Adipocyte (in vitro differentiated cells): ENCODE measurements at places on chromosomes 3 and 15.

- no peak for DNase-seq
These were observed 134.8 kb upstream of the TTC14 start for GRCh38 chr3:180467177-180467576.

- DNase-seq = no peak
These were observed 73.1 kb downstream of the NR2E3 start for GRCh38 chr15:71883447-71883846.

DNA sequence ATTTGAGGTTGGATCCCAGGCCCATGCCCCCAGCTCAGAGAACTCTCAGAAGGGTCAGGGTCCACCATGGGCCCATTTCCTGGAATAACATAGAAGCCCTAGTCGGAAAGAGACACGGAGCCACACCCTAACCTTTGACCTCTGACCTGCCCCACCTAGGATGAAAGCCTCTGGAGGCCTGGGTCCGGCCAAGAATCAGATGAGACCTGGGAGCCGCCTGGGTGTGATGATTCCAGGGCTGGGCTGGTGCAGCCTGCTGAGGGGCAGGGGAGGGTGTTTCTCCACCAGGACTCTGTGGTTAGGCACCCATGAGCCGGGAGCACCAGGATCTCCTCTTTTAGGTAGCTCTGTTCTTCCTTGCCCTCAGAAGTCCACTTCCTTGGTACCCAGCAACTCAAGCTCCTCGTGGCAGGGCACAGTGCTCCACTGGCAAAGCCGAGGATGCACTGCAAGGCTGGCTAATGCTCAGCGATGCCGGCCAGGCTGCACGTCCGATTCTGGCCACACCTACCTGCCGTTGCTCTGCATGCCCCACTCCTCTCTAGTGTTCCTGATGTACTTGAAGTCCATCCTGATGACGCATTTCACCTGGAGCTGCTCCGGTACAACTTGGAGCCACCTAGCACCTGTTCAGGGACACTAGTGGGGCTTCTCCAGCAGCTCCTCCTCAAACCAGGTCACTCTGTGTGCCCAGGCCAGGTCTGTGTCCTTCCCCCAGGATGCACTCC lies 57.4 kb downstream of the ZNF445 start:
- no peak for DNase-seq

DNA sequence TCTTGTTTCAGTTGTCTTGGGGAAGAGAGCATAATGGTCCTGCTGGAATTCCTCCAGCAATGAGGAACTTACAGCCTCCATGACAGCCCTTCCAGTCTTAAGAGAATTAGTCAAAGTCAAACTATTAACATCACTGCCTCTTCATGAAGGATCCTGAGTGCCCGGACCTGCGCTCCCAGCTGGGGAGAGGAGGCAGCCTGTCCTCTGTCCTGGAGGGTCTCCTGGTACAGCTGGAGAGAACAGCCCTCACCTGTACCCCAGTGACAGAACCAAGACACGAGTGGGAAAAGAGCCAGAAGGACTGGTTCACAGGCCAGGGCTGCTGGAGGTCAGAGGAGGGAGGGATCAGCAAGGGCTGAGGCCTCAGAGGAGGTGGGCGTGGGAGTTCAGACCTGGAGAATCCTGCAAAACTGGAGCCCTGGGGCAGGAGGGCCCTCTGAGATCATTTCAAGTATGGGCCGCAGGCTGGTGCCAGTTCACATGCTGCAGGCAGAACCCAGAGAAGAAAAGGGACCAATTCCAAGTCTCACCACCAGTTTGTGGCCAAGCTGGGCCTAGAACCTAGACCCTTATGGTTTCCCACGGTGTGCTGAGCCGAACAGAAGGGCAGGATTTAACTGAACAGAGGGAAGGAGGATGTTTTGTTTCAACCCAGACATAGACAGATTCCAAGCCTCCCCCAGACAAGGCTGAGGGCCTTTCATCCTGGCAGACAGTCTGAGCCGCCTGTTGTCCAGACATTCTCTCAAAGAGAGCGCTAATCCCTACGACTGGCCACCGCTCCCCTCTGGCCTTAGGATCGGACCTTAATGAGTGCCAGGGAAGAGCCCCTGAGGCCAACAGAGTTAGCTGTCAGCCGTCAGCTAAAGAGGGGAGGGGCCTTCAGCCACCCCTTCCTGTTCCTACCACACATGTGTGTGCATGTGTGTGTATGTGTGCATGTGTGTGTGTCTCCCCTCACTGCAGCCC lies 18.2 kb downstream of the LOXL1 start:
- DNase-seq = no peak
